Bronchial epithelial cell (primary cell): ENCODE measurements at places on chromosomes 2 and 18.

DNA sequence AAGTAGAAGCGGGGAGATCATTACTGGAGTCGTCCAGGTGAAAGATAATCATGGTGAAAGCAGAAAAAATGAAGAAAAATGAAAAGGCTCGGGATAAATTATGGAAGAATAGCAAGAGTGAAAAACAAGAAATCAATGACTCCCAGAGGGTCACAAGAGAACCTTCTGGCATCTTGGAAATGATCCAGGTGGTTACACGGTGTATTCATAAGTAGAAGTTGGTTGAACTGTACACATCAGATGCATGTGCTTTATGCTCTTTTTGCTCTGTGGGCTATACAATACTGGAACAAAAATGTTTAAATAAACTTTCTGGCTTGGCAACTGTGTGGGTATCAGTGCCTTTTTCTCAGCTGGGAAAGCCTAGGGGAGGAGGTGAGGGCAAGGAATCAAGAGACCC, 348.9 kb downstream of the RND3 start:
- DNase-seq: no peak

DNA sequence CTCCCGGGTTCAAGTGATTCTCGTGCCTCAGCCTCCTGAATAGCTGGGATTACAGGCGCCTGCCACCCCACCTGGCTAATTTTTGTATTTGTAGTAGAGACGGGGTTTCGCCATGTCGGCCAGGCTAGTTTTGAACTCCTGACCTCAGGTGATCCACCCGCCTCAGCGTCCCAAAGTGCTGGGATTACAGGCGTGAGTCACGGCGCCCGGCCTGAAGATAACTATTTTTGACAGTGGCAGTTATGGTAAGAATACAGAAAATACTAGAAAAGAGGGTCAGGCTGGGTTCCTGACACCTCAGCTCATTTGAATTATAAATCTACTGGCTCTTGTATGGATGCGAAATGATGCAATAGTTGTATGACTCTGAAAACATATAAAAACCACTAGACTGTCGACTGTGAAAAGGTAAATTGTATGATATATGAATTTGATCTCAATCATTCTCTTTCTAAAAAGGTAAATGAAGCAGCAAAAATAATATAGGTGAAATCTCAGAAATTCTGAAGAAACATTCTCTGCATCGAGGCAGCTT, 11.1 kb upstream of the DGKD start:
- no peak for DNase-seq

DNA sequence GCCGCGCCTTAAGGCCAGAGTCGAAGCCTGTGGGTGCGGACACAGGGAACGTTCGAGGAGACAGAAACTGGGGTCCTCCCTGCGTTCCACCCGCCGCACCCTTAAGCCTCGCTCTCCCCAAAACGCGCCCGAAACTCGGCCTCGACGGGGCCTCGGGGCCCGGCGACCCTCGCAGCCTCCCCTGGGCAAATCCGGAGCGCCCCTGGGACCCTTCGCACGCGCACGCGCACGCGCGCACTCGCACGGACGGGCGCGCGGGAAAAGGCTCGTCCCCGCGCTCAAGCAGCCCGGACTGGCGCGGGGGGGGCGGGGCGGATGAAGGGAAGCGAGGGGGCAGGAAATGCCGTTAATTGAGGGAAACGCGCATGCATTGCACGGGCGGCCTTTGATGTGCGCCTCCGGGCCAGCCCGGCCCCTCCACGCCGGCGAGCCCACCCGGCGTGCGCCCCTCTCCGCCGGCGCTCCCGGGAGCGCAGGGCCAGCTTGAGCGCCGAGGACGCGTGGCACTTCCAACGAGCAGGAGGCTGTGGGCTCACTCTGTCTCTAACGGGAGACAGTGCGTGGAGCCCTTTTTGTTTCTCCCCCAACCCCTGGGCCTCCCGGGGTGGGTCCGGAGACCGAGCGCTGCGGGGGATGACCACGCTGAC, 5.4 kb upstream of the SALL3 start:
- no peak for DNase-seq

- DNase-seq: no peak
These were observed 213.7 kb downstream of the TRIB2 start for GRCh38 chr2:12930391-12930790.

GRCh38 chr2:224062481-224063297, 23.6 kb upstream of the SERPINE2 start:
- no peak for DNase-seq

DNA sequence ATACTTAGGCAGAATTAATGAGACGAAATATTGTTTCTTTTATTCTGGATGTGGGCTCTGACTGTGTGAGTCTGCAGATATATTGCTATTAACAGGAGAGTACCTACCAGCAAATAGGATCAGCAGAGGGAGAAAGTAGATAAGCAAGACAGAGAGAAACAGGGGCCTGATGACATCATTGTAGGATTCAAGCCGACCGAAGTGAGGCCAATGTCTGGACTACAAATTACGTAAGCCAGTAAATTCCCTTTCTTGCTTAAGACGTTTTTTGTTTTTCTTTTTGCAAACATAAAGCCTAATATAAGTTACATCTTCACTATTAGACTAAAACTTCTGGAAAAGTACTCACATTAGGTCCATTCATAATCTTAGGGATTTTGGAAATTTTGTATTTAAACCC, 21.4 kb upstream of the PTPRM start:
- no peak for DNase-seq

DNA sequence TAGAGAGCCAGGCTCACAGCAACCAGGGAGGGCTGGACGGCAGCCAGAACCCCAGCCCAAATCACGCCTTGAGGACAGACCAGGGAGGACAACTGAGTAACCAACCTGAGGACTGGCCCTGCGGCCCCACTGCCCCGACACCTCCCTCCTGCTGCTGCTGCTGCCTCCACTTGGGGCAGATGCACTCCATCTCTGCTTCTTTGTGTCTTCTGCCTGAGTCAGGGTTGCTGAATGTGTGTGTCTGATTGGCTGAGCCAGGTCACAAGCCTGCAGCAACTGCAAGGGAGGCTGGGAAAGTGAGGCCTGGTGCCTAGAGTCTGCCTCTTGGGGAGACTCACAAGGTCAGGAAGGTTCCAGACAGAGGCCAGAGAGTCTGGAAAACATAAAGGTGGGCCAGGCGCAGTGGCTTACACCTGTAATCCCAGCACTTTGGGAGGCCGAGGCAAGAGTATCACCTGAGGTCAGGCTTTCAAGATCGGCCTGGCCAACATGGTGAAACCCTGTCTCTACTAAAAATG, 83.4 kb downstream of the ZFP36L2 start:
- no peak for DNase-seq

GRCh38 chr2:226782092-226782713, 17.4 kb downstream of the IRS1 start:
- DNase-seq: no peak

DNA sequence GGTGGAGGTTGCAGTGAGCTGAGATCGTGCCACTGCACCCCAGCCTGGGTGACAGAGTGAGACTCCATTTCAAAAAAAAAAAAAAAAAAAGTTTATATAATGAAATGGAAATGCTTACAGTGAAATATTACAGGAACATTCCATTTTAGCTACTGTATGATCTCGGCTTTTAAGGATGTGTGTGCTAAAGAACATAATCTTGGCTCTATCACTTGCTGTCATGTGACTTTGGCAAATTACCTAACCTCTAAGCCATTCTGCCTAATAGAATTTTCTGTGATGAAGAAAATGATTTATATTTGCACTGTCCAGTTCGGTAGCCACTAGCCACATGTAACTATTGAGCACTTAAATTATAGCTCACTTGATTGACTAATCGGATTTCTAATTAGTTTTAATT, 36.3 kb downstream of the SMAD4 start:
- no peak for DNase-seq

DNA sequence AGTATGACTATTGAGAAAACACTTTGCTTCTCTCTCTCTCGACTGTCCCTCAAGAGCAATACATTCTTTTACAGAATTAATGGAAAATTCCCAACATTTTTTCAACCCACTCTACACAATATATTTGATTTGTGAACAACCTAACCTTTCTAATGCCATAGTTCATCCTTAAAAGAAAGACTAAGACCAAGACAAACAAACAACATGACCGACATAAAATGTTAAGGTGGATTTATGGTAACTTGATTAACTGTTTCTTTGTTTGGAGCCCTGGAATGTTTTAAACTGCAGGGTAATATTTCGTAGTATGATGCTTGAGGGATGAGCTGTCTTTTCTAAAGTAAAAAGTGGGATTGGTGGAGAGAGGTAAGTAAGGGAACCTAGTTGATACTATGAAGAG, 738.2 kb downstream of the MBD2 start:
- DNase-seq: no peak

GRCh38 chr2:157743051-157743450, 114.4 kb upstream of the ACVR1C start:
- DNase-seq: no peak

GRCh38 chr2:109324861-109325260, 195.9 kb downstream of the SH3RF3 start:
- DNase-seq: peak; percentile 57

- no peak for DNase-seq
These were observed 294.5 kb upstream of the REV1 start for GRCh38 chr2:99784282-99784681.

- DNase-seq: no peak
These were observed 21.9 kb downstream of the TEX44 start for GRCh38 chr2:231614559-231615057.

DNA sequence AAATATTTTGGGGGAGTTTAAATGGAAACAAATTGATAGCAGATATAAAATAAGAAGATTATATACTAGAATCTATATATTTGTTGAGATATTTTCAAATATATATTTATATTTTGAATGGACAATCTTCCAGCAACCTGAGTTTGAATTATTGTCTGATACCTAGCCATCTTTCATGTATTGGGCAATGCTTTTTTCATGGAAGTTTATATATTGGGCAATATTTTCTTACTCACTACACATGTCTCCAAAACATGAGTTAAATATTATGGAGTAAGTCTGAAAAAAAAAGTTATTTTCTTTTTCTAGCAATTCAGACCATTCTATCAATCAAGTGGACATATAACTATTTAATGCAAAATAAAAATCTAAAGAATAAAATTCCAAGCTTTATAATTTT, 295.2 kb downstream of the NYAP2 start:
- DNase-seq: peak; percentile 26

GRCh38 chr2:196277002-196277401, 105.6 kb upstream of the STK17B start:
- no peak for DNase-seq

DNA sequence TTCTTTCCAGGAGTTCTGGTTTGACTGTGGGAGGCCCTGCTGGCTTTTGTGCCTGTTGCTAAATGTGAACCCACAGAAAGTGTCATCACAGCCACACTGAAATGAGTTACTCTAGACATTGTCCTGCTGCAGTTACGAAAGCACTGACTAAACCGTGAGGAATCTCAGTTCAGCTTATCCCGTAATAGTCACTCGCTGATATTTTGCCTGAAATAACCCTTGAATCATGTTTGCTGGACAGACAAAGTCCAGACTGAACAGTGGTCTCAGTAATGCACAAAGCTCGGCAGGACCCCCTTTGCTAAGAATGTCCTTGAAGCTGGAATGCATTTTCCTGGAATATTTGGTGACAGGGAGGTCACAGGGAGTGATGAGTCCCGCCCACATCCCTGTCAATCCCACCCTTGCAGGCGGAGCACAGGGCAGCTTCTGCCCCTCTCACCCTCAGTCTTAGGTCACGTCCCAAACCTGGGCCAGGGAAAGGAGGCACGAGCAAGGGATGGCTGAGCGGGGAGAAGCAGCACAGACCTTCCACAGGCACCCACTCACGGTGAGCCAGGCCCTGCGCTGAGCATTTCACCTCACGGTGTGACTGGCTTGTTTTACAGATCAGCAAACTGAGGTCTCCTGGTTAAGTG, 53.4 kb downstream of the ADI1 start:
- peak; percentile 85 for DNase-seq

DNA sequence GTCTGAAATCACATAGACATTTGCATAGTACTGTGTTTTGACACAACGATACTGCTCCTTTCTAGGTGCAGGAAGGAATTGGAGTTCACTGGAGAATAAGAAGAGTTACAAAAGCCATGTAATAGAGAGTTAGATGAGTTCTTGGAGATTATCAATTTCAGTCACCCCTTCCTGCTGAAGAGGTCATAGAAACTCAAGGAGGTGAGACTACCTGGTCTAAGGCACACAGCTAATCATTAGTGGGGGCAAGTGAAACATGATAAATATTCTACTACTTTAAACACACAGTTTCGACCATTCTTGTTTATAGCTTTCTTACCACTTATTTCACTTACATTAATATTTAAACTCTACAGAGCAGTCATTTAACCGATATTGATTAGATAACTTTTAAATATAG, 286.9 kb upstream of the NXPH2 start:
- DNase-seq: no peak

- DNase-seq: no peak
These were observed 301.4 kb downstream of the GALR1 start for GRCh38 chr18:77551055-77551454.

- DNase-seq: no peak
These were observed 37.3 kb downstream of the RHBDD1 start for GRCh38 chr2:226873051-226873620.

GRCh38 chr2:204022550-204022949, 86.0 kb downstream of the ICOS start:
- DNase-seq: no peak

GRCh38 chr2:226387499-226387942, 412.1 kb downstream of the IRS1 start:
- peak; percentile 22 for DNase-seq

DNA sequence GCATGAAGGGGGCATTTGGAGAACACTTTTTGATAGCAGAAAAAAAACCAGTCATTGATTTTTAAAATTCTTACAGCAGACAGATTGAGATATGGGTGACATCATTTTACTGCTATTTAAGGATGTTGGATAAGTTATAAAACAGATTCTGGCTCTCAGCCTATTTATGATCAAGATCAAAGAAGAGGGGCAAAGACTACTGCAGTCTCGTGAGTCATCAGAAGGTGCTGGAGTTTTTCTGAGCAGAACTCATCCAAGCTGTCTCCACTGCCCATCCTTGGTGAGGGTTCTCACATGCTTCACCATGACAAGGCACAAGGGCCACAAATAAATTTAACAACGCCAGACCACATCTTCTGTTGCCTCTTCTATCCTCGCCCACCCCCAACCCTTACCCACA, 58.8 kb downstream of the ST6GAL2 start:
- no peak for DNase-seq
